MCF 10A (cell line): ENCODE measurements at places on chromosomes 3 and 15. TPM values are rescaled to one million over a fixed set of nuclear protein-coding genes. Genes with fewer than 3 reads are reported as not detected.

Gene SLC25A36
- total RNA-seq = 71.2 and 75.0 TPM in 2 replicates

Gene SYNPR
- not detected in 2 replicates for total RNA-seq

- DNase-seq = no peak
- no peaks in the 10 kb centered on the region for H3K4me1 ChIP-seq
- H3K4me3 ChIP-seq = no peak overlapping the region
- H3K27ac ChIP-seq = no peak overlapping the region
Measured at GRCh38 chr3:38524141-38524739, 28.1 kb downstream of the EXOG start.

Gene SPATA16
- total RNA-seq = not detected in 2 replicates

Gene ADAMTS7
- 10.7 and 10.8 TPM in 2 replicates for total RNA-seq

DNA sequence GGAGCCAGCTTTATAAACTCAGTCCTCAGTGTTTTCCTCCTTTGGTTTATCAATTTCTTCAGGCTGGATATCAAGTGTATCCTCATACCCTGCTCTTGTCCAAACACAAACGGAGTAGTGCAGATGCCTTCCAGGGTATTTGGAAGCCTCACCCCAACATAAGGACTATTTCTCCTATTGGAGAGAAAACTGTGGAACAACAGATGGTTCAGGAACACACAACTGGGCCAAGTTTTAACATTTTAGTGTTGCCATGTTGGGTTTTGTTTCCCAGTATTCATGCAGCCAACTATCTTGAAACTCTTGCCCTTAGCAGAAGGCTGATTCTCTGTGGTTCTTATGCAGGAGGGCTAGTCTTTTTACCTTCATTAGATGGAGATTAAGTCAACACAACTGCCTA lies 398.1 kb downstream of the GABRB3 start:
- H3K4me1 ChIP-seq = no peaks in the 10 kb centered on the region
- H3K36me3 ChIP-seq = no peaks in the 10 kb centered on the region
- no peak overlapping the region for H3K4me3 ChIP-seq
- H3K27ac ChIP-seq = no peak overlapping the region
- no peak for DNase-seq

DNA sequence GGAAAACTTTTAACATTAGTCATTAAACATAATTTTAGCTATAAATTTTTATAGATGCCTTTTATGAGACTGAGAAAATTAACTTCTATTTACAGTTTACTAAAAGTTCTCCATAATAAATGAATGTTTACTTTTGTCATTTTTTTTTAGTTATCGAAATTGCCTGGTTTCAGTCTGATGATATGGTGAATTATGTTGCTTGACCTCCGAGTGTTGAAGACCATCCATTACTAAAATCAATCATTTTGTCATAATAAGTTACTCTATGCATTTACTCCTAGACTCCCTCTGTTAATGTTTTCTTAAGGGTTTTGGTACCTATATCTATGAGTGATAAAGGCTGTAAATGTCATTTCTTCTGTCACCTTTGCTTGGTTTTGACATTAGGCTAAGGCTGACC lies 516.0 kb upstream of the ROBO1 start:
- no peak overlapping the region for H3K4me3 ChIP-seq
- no peaks in the 10 kb centered on the region for H3K4me1 ChIP-seq
- no peak for DNase-seq
- no peak overlapping the region for H3K27ac ChIP-seq

DNA sequence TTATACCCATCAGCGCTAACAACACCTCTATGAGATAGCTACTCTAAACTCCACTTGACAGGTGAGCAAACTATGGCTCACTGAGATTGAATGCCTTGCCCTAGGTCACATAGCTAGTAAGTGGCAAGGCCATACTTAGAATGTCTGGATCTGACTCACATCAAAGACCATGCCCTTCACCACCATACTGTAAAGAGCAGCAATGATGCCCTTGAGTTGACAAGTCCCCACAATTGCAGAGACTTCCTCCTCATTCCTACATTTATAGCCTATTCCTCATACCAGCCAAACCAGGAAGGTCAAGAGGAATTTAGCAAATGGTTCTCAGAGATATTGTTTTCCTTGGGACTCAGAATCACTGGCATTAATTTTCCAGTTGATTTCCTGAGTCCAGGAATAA lies 157.8 kb upstream of the SNTN start:
- H3K4me1 ChIP-seq = no peaks in the 10 kb centered on the region
- no peak for DNase-seq
- peaks cover 62% of the 10 kb centered on the region for H3K27me3 ChIP-seq
- H3K4me3 ChIP-seq = no peak overlapping the region
- H3K27ac ChIP-seq = no peak overlapping the region
- no peaks in the 10 kb centered on the region for H3K36me3 ChIP-seq

Gene ERICH6
- not detected in 2 replicates for total RNA-seq

DNA sequence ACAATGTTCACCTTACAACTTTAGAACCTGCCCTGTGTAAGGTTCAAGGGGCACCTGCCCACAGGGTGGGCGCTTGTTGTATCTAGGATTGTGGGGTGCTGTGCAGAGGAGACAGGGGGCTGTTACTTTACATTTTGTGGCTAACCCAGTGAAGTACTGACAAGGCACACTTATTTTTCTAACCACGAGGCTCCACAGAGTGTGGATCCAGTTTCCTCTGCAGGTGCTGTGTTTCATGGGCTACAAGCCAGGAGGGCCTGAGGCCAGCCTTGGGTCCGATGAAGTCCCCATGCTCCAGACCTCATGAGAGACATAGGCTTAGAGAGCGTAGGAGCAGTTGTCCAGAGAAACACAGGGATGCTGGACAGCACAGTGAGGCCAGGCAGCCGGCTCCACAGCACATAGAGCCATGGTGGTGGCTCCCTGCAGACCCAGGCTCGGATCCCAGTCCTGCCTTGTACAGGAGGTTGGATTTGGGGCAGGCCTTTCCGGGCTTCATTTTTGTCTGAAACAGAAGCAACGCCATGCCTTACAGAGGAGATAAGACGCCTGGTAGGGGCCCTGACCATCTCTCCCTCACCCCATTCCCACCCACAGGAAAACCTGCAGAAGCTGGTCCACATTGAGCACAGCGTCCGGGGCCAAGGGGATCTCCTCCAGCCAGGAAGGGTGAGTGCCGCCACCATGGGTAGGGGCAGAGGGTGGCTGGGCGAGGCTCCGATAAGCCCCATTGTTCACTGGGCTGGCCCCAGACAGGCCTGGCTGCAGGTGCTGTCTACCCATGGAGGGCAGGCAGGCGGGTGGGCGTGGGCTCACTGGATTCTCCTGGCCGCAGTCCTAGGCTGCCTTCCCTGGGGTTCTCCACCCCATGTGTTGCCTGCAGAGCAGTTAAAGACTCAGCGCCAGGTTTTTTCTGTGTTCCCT lies 40.1 kb upstream of the NR2C2 start:
- H3K4me3 ChIP-seq = no peak overlapping the region
- H3K4me1 ChIP-seq = no peaks in the 10 kb centered on the region
- peaks cover 47% of the 10 kb centered on the region for H3K27me3 ChIP-seq
- no peak overlapping the region for H3K27ac ChIP-seq

DNA sequence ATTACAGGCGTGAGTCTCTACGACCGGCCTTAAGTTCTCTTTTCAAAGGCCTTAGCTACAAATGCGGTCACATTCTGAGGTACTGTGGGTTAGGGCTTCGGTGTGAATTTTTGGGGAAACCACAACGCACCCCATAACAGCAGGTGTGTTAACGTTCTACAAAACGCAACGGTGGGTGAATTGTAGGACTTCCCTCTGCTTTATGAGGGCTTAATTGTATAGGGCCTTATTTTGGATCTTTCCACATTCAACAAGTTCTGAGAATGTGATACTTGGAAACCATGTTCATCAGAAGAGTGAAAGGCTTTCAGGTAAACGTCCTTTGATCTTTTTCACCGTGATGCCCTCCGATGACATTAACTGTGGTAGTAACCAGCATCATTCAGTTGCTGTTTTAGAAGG lies 998.6 kb upstream of the CFAP20DC start:
- H3K36me3 ChIP-seq = no peaks in the 10 kb centered on the region
- H3K4me3 ChIP-seq = no peak overlapping the region
- H3K4me1 ChIP-seq = peaks cover 5% of the 10 kb centered on the region
- no peaks in the 10 kb centered on the region for H3K27me3 ChIP-seq
- H3K27ac ChIP-seq = no peak overlapping the region

- no peak overlapping the region for H3K27ac ChIP-seq
- H3K27me3 ChIP-seq = no peaks in the 10 kb centered on the region
- H3K36me3 ChIP-seq = no peaks in the 10 kb centered on the region
- DNase-seq = no peak
- no peak overlapping the region for H3K4me3 ChIP-seq
- no peaks in the 10 kb centered on the region for H3K4me1 ChIP-seq
Measured at GRCh38 chr3:1326546-1326945, 233.7 kb downstream of the CNTN6 start.

- H3K36me3 ChIP-seq = no peaks in the 10 kb centered on the region
- no peaks in the 10 kb centered on the region for H3K27me3 ChIP-seq
- H3K4me1 ChIP-seq = no peaks in the 10 kb centered on the region
- H3K4me3 ChIP-seq = no peak overlapping the region
- no peak overlapping the region for H3K27ac ChIP-seq
Measured at GRCh38 chr3:36409862-36410261, 29.6 kb downstream of the STAC start.

Gene GHSR
- total RNA-seq = not detected in 2 replicates

DNA sequence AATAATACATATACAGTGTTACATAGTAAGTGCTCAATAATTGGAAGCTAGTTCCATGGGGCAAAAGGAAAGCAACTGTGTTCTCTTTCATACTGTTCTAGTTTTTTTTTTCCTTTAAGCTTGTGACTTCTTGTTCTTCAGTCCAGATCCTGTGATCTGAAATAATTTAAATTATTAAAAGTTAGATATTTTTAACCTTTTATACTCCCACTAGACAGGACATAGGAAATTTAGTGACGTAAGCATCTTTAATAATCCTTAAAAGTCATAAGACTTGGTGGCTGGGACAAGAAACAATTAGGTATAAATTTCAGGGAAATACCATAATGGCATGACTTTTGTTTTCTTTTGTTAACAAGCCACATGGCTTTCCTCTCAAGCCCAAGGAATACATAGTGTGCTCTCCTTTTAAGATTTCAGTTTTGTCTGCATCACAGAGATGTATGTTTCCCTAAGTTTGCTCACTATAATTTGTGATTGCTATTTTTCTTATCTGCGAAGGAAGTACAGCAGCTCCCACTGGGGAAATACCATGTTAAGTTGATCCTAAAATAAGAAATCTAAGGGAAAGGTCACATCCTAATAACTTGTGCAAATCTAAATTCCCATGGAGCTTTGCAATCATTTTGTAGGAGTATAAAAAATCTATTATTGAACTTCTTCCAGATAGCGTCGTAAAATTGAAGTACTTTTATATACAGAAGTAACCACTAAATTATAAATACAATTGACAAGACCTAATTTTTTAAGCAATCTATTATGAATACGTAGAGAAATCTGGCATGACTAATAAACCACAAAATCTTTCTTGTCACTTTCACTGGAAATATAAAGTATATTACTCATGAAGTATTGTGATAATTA lies 30.1 kb downstream of the PPARG start:
- H3K4me3 ChIP-seq = no peak overlapping the region
- no peak overlapping the region for H3K27ac ChIP-seq
- H3K36me3 ChIP-seq = no peaks in the 10 kb centered on the region
- DNase-seq = no peak
- peaks cover 6% of the 10 kb centered on the region for H3K4me1 ChIP-seq

DNA sequence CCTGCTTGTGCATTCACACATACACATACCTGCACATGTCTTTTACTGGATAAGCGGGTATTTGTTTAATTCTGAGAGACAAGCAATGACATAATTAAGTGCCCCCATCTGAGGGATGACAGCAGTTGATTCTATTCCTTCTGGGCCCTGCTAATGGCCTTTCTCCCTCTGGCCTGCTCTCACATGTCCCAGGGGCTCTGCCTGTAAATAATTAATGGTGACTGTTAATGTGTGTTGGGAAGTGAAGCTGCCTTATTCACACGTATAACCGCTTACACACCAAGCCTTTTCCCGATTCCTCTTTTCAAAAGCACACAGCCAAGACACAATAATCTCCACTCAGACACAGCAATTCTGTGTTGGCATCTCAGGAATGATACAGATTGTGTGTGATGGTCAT lies 47.8 kb downstream of the LRRK1 start:
- H3K4me3 ChIP-seq = no peak overlapping the region
- no peaks in the 10 kb centered on the region for H3K36me3 ChIP-seq
- DNase-seq = no peak
- H3K27ac ChIP-seq = no peak overlapping the region
- H3K27me3 ChIP-seq = no peaks in the 10 kb centered on the region

GRCh38 chr3:5429517-5429890 lies 242.0 kb downstream of the EDEM1 start:
- peaks cover 11% of the 10 kb centered on the region for H3K27me3 ChIP-seq
- H3K4me3 ChIP-seq = no peak overlapping the region
- H3K4me1 ChIP-seq = peaks cover 16% of the 10 kb centered on the region
- no peak for DNase-seq
- H3K36me3 ChIP-seq = no peaks in the 10 kb centered on the region

GRCh38 chr3:81884791-81885190 lies 123.3 kb upstream of the GBE1 start:
- H3K4me3 ChIP-seq = no peak overlapping the region
- no peaks in the 10 kb centered on the region for H3K4me1 ChIP-seq
- no peak overlapping the region for H3K27ac ChIP-seq
- H3K27me3 ChIP-seq = no peaks in the 10 kb centered on the region
- DNase-seq = no peak

- no peaks in the 10 kb centered on the region for H3K36me3 ChIP-seq
- peaks cover 17% of the 10 kb centered on the region for H3K4me1 ChIP-seq
- H3K27ac ChIP-seq = peak overlapping the region; percentile 53
- no peak overlapping the region for H3K4me3 ChIP-seq
- no peaks in the 10 kb centered on the region for H3K27me3 ChIP-seq
- DNase-seq = peak; percentile 36
Measured at GRCh38 chr3:100954990-100955389, 38.2 kb downstream of the ABI3BP start.

GRCh38 chr15:51203797-51204196 lies 109.1 kb upstream of the TNFAIP8L3 start:
- H3K27ac ChIP-seq = no peak overlapping the region
- no peaks in the 10 kb centered on the region for H3K36me3 ChIP-seq
- no peaks in the 10 kb centered on the region for H3K27me3 ChIP-seq

DNA sequence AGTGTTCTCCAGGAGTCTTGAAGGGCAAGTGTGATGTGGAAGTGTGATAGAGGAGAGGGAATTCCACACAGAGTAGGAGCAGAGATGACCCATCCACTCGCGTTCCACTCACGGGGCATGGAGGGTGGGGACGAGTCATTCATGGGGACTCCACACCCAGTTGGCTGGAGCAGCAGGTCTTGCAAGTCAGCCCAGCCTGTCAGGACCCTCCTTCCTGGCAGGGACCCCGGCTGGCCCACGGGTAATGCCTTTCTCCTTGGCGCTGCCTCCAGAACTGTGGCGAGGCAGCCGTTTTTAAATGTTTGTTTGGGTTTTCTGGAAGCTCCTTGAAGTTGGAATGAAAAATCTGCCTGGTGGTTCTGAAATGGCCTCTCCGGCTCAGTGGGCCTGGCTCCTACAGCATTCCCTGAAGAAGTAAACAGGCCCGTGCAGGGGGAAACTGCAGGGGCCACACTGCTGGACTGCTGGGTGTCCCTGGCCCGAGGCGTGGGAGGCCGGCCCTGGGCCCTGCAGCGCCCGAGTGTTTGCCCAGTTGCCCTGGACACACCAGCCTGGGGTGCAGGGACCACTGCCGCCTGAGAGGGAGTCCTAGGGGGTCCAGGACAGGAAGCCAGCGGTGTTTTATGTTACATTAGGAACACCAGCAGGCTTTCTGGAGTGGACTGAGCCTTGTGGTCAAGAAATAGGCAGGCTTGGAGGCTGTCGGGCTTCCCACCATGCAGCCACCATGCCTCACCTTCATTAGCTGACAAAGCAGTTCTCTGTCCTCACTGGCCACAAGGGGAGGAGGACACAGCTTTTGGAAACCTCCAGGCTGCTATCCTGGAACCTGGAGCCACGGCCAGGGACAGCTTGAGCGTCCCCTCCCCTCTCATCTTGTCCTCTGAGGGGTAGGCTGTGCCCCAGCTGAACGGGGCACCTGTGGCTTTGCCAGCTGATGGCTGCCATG lies 61.3 kb downstream of the CEMIP start:
- DNase-seq = no peak
- peaks cover 4% of the 10 kb centered on the region for H3K4me1 ChIP-seq
- no peak overlapping the region for H3K27ac ChIP-seq
- H3K27me3 ChIP-seq = no peaks in the 10 kb centered on the region
